ENCODE measurements at places on chromosomes 11 and 22.
A peak's percentile ranks its signal among the peaks of the same experiment; 100 is the strongest.

- DNase-seq = peak; percentile 65
Measured at GRCh38 chr11:2933375-2934020, 4.3 kb upstream of the PHLDA2 start.

DNA sequence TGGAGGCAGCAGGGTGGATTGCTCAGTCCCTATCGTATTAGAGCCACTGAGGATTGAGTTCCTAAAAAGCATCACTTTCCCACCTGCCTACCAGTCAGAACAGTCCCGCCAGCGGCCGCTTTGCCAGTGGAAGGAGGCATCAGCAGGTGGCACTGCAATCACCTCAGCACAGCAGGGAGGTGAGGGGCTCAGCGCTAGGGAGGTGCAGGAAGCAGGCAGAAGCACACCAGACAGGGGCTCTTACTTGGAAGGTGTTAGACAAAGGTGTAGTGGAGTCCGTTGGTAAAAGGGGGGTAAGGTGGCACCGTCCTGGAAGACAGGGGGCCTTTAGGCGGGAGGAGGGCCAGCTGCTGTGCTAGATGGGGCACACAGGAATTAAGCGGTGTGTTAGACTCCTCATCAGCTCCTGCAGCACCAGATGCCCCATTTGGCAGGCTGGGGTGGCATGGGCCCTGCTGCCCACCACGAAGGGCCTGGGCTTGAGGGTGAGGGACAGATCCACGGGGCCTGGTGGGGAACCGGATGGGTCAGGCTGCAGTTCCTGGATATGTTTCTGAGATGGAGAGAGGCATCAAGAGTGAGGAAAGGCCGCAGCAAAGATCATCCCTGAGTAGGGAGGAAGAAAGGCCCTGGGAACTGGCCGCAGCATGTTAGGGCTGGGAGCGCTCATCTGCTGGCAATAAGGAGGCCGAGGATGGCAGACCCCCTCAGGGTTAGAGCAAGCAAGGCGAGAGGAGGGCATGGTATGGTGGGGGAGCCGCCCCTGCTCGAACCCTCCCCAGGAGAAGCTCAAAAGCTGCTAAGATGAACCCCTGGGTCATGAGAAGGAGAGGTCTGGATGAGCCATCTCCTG, 42.5 kb downstream of the C11orf58 start:
- DNase-seq = no peak

DNA sequence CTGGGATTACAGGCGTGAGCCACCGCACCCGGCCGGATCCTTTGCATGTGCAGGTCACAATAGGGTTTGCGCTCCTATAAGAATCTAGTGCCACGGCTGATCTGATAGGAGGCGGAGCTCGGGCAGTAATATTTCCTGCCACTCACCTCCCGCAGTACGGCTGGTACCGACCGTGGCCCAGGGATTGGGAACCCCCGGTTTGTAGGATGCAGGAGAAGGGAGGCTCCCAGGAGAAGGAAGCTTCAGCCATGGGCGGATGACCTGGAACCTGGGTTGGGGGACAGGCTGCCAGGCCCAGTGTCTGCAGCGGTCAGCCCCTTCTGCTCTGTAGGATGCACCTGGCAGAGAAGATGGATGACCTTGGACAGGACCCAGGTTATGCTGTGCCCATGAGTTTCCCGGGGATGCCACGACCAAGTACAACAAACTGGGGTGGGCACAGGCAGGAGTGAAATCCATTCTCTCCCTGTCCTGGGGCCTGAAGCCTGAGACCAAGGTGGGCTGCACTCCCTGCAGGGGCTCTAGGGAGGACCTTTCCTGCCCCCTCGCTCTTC, 818.9 kb downstream of the BRD1 start:
- DNase-seq = no peak

GRCh38 chr22:19430890-19431541, 517 bp downstream of the HIRA start:
- no peak for DNase-seq

- DNase-seq = no peak
Measured at GRCh38 chr11:122981388-122982264, at the start of gene BSX. TSS of gene BSX (minus strand) at chr11:122981834. CDS start at chr11:122981671, 163 bp downstream.

GRCh38 chr11:46743693-46744339, 24.8 kb downstream of the F2 start:
- DNase-seq = no peak

DNA sequence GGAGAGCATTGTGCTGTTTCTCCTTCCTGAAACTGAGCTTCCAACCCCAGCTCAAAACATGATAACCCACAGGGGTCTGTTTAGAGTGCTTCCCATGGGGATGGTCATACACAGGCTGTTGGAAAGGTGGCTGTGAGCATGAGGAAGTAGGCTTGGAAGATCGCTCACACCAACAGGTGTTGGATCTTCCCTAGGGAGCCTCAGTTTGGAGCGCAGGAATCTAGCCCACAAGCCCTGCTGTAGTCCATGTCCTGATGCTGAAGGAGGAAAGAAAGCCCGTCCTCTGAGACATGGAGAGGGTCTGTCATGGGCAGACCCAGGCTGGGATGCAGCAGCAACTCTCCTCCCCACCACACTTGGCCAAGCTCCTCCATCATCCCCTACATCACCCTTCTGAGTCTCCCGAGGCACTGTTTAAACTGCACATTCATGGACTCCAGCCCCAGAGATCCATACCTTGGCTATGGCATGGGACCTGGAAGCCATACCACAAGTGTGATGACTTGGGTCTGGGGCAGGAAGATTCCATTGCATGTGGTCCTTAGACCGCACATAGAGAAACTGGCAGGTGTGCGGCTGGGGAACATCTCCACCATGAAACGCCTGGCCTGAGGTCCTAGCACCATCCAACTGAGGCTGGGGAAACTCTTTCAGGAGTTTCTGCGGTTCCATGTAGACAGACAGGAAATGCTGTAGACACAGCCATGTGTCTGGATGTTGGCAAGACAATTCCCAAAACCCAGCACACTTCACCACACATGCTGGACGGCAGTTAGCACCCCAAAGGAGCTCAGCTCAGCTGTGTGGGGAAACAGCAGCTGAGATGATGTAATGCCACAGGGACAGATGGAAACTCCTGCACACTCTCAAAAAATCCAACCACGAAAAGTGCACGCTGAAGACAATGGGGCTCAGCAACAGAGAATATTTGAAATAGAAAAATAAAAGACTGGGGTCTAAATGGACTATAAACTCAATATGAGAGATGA, 27.6 kb upstream of the TTC12 start:
- DNase-seq = no peak

DNA sequence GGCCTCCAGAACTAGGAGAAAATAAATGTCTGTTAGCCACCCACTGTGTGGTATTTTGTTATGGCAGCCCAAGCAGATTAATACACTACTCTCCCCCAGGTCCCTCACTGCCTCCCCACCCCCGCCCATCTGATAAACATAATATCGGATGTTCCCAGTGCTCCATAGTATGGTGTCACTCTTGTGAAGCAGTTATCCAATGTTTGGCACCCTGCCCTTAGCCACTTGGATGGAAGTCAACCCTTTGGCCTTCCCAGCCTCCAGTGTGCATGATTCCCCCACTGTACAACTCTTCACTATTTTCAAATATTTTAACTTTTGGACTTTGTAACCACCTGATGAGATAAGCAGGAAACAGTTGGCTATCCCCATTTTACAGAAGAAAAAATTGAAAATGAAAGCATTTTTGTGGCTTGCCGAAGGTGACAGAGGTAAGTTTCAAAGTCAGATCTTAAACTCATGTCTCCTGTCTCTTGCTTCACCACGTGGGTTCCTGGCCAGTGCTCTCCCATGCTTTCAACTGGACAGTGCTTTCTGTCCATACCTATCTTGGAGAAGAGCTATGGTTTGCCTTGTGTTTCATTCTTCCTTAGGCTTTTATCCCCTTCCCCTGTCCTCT, 53.2 kb downstream of the ALX4 start:
- no peak for DNase-seq

DNA sequence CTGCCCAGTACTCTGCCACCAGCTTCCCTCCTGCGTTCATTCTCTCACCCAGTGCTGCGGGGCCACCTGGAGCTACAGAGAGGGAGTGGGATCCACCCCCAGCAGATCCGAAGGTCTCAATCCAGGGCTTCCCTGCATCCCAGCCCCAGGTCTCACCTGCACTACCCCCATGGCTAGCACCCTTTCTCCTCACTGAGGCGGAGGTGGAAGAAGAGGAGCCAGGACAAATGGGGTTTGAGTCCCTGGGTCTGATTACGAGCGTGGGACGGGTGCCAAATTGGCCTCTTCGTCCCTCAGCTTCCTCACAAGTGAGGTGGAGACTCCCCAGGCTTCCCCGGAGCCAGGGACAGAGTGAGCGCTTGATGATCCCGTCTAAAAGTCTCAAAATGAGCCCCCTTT, 64.2 kb downstream of the NFAM1 start:
- no peak for DNase-seq

DNA sequence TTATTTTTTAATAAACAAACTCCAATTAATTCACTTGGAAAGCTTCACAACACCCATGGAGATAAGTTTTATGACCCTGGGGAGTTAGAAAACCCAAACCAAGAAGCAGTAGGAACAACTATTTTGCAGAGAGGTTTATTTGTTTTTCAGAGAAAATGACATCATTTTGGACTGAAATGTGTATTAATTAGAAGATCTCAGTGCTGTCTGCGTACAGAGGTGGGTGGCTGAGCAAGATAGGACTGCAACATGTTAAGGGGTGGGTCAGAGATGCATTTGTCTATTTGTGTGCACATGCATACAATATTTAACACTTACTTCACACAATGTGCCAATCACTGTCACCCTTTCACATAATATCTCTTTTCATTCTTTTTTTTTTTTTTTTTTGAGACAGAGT, 1.1 kb downstream of the SCGB1A1 start:
- no peak for DNase-seq

DNA sequence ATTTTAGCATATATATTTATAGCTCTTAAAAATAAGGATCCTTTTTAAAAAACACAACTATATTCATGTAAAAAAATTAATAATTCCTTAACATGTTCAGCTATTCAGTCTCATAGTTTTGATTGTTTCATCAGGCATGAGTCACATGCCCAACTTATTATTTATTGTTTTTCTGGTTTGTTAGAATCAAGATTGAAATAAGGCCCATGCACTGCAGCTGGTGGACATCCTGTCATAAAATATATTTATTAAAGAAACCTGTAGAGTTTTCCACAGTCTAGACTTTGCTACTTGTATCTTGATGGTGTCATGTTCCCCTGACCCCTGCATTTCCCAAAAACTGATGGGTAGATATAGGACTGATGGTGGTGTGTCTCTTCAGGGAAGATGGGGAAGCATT, 77.4 kb downstream of the PARVA start:
- no peak for DNase-seq

GRCh38 chr11:116691771-116692177, 81.0 kb downstream of the BUD13 start:
- no peak for DNase-seq

GRCh38 chr11:43954241-43954640, 11.8 kb downstream of the C11orf96 start:
- no peak for DNase-seq

- no peak for DNase-seq
Measured at GRCh38 chr22:19598054-19598855, 74.0 kb upstream of the CLDN5 start.

Data from fibroblast of the conjunctiva (primary cell).